ENCODE measurements at places on chromosomes 7 and 10.

DNA sequence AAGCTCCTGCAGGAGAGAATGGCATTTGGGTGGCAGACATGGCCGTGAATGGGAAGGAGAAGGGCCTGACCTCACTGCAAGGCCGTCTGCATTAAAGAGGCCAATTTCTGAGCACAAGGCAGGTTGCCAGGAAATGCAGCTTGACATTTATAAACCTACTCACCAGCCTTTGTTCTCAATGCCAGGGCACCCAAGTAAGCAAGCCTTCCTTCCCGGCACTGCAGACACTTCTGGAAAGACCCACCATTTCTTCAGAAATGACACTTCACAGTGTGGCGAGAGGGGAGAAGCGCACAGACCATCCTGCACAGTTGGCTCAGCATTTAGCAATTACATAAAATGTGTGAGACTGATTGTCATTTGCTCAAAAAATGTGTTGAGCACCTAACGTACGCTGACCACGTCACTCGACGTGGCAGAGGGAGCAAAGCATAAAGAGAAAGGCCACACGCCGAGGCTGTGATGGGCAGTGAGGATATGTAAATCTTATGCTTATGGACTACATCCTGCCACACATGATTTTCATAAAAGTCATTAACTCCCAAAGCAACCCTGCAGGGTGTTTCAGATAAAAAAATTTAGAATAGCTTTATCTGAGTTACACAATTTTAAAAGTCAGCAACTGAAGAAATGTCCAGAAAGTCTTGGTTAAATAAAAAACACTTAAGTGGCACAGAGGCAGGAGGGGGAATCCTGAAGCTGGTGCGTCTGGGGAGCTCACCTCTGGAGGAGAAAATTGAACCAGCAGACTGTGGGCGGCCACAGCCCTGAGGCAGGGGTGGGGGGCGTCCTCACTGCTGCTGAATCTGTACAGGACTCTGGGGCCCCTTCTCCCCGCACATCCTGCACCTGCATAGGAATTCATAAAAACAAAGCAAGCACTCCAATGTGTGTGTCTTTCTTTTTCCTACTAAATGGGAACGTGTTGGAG, 543.8 kb downstream of the PTPRN2 start:
- no peak for DNase-seq

DNA sequence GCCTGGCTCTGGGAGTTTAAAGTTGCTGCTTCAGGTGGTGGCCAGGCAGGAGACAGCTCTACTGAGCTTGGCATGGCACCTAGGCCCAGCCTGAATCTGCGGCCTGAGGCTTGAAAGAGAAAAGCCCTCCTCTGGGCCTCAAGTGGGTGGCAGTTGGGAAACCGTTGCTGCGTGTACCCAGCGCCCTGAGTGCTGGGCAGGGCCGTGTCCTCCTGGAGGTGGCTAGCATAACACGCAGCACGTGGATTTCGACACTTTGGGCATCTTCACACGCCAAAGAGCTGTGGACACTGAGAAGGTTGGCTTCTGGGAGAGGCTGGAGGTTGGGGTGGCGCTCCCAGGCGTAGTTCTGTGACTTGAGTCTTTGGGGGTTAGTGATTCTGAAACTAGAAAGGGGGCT, 2.5 kb downstream of the ZNF316 start:
- DNase-seq: no peak

GRCh38 chr10:3132036-3133025, 40.3 kb downstream of the PITRM1 start:
- no peak for DNase-seq

DNA sequence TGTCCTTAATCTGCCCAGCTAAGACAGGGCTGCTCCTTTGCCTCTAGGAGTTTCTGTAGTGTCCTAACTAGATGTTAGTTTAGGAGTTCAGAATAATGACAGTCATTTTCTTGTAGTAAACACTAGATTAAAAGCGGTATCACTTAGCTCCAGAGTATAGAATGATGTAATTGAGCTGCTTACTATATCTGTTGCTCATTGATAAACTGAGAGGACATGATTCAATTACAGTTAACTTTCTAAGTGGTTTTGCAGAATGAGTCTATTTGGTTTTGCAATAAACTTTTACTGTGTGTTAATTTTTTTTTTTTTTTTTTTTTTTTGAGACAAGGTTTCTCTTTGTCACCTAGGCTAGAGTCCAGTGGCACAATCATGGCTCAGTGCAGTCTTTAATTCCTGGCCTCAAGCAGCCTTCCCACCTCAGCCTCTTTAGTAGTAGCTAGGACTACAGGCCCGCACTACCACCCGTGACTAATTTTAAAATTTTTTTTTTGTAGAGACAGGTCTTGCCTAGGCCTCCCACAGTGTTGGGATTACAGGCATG, 1.8 kb downstream of the STMP1 start:
- no peak for DNase-seq

DNA sequence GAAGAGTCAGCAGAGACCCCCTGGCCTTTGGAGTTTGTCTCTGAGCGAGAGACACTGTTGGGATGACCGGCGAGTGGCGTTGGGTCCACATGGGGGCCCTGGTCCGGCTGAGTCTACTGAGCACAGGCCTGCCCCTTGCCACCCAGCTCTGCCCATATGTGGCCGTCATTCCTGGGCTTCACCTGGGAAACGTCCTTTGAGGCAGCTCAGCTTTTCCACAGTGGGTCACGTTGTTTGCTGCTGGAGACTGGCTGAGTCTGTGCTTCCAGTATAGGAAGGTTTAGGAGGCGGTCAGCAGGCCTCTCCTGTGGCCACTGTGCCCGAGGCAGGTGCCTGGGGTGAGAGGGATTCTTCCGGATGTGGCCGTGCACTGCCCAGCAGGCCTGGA, 17.1 kb downstream of the ADAM8 start:
- no peak for DNase-seq

DNA sequence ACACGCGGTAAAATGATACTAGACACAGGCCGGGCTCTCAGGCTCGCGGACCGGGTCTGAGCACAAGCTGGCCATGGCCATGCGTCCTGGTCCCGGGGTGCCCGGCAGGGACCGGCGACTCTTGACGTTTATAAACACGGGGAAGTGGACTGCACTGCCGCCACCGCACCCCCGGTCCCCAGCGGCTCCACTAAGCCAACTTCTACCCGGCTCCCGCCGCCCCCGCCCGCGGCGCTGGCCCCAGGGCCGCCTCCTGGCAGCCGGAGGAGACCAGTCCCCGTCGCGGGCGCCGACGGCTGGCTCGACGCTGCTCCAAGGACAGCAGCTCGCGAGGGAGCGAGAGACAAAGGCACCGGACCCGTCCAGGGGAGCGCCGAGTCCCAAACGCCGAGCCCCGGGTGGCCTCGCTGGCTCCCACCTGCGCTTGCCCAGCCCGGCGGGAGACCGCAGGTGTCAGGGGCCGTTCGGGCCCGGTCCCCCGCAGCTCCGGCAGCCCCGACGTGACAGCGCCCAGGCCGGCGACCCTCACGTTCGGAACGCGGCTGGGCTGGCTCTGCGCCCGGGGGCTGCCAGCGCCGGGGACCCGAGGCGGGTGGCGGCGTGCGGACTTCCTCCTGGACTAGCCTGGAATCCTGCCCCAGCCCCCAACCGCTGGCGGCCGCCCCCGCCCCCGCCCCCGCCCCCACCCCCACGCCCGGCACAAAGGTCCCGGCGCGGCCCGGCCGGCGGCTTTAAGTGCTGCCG, 517 bp downstream of the ITGB1 start:
- peak; percentile 38 for DNase-seq

DNA sequence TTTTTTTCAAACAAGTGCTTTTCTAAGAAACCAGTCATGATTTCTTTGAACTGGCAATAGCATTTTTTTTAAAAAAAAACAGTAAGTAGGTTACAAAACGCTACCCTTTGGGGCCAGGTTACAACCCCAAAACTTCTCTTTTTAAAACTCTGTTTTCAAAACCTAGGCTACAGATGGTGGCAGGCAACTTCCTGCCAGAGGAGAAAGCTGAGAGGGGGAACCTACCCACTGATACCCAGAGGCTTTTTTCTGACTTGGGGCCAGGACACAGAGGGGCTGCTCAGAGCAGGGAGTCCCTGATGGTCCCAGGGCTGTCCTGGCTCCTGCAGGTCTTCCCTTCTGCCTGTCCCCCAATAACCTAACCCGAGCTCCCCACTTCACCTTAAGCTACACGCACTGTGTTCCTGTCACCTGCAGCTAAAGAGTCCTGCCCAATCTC, 6.9 kb downstream of the STN1 start:
- DNase-seq: peak; percentile 81

DNA sequence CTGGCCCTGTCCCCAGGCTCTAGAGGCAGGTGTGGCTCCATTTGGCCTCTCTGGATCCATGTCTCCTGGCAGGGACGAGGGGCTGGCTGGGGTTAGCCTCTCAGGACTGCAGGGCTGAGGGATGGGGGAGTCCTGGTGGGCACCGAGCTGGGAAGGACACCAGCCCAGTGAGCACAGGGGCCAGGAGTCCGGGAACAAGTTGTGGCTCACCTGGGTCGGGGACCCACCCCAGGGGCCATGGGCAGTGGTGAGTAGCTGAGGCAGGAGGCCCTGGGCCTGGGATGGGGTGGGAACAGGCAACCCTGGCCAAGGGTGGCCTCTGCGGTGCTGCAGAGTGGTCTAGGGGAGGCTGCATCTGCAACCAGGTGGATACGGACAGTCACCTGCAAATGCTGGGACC, 24.1 kb downstream of the ANTXRL start:
- DNase-seq: no peak

DNA sequence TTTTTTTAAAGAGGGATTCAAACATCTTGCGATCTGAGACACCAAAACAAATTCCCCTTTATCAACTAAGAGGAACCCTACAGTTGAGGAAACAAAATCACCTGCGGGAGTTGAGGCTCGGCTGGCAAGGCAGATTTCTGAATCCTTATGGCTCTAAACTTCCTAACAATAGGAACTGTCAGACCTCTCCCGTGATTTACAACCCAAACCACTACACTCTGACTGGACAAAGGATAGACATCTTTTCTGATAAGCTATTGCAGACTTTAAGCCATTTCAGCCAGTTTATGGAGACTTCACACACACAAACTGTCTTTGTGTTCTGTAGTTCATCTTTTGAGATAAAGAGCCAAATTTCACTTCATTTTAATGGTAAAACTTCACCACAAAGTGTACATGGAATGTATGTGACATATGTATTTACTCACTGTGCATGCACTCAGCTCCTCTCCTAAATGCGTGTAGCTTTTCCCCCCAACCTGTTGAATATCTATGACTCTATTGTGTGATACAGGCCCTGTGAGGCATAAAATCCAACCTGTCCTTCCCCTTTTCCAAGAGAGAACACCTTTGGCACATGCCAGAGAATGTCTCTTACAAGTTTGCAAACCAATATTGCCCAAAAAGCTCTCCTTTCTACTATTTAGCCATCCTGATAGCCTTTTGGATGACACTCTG, 15.4 kb upstream of the TSPAN13 start:
- DNase-seq: no peak

DNA sequence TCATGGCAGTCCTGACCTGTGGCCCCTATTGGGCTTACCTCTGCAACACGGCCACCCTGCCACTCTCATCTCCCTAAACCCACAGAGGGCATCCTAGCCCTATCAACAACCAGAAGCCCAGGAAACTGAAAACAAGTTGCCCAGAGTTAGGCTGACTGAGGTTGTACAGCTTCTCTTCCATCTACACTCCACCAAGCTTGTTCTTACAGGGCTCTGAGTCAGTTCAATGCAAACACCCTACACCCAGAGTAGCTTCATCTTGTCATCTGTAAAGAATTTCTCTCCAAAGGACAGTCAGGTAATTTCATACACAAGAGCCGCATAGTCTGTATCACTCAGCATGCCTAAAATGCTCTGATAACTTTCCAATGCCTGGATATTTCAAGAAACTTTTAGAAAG, 175.4 kb downstream of the ARID5B start:
- DNase-seq: peak; percentile 30

GRCh38 chr7:42161719-42162118, 75.3 kb downstream of the GLI3 start:
- no peak for DNase-seq

- DNase-seq: no peak
Measured at GRCh38 chr7:1449501-1449900, 9.8 kb downstream of the MICALL2 start.

DNA sequence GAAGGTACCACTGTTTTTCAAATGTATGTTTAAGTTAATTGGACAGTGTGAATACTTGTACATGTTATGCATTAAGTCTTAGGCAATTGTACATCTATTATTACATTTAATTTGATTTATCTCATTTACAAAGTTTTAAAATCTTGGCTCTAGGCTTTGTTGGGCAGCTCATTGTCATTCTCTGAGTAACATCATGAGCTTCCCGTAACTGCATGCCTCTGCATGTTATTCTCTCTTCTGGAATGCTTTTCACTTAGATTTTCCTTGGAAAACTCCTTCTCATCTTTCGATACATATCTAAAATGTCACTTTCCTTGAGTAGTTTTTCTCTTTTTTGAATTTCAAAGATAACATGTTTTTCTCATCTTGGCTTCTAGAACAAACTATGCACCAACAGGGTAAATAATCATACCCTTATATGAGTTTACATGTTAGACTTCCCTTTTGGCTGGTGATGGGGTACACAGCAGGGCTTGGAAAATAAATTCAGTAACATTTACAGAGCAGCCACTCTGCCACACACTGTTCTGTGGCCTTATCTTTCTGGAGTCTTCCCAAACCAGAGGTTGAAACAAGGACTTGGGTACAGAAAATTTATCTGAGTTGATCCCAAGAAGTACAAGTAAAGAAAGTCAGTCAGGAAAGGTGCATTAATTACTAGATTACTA, 42.2 kb upstream of the A1CF start:
- no peak for DNase-seq

DNA sequence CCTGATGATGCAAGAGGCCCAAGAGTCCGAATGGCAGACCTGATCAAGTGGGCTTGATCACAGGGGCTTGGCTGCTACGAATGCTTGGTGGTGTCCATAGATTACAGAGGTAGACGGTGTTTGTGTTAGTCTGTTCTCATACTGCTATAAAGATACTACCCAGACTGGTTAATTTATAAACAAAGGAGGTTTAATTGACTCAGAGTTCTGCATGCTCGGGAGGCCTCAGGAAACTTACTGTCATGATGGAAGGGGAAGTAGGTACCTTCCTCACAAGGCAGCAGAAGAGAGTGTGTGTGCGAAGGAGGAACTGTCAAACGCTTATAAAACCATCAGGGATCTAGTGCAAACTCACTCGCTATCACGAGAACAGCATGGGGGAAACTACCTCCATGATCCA, 268.9 kb upstream of the KLF6 start:
- no peak for DNase-seq

- no peak for DNase-seq
Measured at GRCh38 chr7:128136215-128136597, 104.9 kb upstream of the LEP start.

DNA sequence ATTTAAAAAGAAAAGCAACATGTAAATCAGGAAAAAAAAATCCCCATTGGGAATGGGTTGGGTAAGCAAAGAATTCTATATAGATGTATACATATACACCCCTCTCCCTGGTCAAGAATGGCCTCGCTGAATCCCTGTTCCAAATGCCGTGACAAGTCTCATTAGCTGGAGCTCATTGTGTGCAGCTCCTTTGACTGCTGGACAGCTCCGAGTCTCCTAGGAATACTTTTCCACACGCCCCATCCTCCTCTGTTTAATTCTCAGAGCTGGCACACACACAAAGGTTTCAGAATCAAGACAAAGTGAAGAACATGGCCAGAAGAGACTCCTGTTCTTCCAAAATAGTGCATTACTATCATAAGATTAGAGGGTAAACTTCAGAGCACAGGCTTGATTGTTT, 130.9 kb upstream of the MKLN1 start:
- no peak for DNase-seq

Data from CD4-positive, alpha-beta T cell treated with Interleukin-10 for 1 hour (primary cell).